ENCODE measurements at places on chromosomes 11 and 22.

DNA sequence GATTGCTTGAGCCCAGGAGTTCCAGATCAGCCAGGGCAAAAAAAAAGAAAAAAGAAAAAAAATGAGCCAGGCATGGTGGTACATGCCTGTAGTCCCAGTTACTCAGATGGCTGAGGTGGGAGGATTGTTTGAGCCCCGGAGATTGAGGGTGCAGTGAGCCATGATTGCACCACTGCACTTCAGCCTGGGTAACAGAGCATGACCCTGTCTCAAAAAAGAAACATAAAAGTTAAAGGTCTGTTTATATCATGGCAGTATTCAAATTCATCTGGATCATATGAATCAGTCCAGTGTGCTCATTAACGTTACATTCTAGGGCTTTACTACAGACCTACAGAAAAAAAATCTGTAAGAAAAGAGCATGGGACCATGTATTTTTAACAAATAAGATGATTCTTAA, 13.9 kb downstream of the HSD17B12 start:
- DNase-seq: no peak

GRCh38 chr22:32531931-32532819, 57.6 kb downstream of the FBXO7 start:
- no peak for DNase-seq

GRCh38 chr11:119158467-119158866, 9.6 kb downstream of the ABCG4 start:
- DNase-seq: no peak

- no peak for DNase-seq
Observed at GRCh38 chr11:23336961-23337360, 476.7 kb upstream of the CCDC179 start.

GRCh38 chr22:38042488-38042790, 14.8 kb upstream of the PICK1 start:
- no peak for DNase-seq

DNA sequence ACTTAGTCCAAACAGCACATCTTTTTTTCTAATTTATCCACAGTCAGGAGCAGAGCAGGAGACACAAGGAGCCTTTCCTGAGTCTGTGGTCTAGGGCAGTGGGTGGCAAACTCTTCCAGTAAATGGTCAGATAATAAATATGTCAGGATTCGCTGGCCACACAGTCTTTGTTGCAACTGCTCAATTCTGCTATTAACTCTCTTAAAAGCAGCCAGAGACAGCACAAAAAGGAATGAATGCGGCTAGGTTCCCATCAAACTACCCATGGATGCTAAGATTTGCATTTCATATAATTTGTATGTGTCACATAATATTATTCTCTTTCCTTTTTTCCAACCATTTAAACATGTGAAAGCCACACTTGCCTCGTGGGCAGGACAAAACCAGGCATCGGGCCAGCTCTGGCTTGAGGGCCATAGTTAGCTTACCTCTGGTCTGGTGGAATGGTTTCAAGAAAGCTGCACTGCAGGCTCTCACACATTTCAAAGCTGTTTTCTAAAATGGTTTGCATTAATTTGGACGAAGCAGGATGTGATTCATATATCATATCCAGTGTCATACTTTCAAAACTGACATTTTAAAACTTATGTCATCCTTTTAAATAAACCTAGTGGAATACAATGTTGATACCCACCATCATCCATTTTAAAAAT, 64.7 kb upstream of the CD5 start:
- no peak for DNase-seq

DNA sequence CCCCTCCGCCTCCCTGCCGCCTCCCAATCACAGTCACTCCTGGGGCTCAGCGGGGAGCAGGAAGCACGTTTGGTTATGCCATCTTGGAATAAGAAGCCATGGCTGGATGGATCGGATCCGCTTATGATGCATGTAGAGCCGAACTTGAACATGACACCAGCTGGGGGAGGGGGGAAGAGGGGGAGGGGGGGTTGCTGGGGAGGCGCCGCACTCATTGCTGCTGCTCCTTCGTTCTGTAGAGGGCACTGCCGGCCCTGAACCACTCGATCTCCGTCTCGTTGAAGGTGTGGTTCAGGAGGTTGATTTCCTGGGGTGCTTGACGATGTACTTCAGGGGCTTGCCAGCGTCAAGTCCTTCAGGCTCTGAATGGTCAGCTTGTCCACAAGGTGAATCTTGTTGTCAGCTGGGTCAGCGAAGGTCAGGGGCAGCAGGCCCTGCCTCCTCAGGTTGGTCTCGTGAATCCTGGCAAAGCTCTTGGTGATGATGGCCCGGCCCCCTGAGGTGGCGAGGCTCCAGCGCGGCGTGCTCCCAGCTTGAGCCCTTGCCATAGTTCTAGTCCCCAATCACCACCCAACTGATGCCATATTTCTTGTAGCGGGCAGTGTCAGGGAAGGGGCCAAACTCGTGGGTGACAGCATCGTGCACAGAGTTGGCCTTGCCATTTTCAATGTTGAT, 476.9 kb upstream of the ISX start:
- DNase-seq: no peak

DNA sequence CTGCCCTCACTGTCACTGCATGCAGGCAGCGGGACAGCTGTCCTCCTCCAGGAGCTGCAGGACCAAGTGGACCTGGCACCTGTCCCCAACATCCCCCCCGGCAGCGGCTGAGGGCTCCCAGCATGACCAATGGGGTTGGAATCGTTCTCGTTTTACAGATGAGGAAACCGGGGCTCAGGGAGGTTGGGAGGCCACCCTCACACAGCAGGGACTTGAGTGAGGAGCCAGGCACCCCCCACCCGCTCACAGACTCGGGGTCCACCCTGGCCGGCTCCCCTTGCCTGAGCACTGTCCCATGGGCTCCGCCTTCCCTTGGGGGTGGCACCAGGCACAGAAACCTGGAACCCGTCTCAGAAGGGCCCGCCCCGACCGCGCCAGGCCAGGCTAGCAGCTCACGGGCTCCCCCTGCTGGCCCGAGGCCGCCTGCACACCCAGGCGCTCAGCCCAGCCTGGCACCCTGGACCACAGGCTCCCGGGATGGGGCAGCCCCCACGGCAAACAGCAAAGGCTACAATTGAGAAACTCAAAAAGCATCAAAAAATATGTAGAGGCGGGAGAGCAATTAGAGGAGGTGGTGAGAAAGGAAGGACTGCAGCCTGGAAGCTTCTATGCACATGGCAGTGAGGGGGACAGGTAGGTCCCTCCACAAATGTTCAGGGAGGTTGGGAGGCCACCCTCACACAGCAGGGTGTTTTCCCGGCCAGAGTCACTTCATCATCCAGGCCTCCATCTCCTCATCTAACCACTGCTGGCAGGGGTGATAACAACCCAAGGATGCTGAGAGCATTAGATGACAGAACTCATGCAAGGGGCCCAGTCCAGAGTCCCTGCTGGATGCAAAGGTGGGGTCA, 12.8 kb downstream of the MACROD1 start:
- peak; percentile 74 for DNase-seq

GRCh38 chr11:29317694-29318093, 699.1 kb downstream of the KCNA4 start:
- DNase-seq: no peak

- no peak for DNase-seq
Observed at GRCh38 chr22:46007003-46007847, 30.3 kb upstream of the WNT7B start.

DNA sequence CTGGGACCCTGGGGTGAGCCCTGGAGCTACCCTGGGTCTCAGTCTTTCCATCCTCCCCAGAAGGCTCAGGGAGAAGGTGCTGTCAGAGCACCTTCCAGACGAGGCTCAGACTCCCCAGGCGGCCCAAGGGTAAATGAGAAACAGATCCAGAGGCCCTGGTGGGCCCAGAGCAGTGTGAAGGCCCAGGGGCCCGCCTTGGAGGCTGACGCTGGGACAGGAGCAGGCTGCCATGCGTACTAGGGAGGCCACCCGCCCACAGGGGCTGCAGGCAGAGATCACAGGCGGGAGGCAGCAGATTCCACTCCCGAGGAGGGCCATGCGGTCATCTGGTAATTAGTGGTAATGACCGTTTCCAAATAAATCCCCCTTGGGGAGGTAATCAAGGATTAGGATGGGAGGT, 5.2 kb downstream of the WNT11 start:
- no peak for DNase-seq

DNA sequence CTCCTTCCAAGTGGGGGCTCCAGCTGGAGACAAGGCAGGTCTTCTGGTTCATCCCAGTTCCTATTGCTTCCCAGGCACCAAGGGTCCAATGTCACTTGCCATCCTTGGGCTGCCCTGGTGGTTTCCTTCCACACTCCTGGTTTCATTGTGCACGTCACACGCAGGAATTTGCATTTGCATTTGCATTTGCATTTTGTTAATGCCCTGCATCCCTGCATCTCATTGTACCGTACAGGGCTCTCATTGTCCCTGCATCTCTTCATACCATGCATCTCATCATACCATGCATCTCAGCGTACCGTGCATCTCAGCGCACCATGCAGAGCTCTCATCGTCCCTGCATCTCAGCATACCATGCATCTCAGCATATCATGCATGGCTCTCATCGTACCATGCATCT, 112.2 kb upstream of the SYT13 start:
- no peak for DNase-seq

DNA sequence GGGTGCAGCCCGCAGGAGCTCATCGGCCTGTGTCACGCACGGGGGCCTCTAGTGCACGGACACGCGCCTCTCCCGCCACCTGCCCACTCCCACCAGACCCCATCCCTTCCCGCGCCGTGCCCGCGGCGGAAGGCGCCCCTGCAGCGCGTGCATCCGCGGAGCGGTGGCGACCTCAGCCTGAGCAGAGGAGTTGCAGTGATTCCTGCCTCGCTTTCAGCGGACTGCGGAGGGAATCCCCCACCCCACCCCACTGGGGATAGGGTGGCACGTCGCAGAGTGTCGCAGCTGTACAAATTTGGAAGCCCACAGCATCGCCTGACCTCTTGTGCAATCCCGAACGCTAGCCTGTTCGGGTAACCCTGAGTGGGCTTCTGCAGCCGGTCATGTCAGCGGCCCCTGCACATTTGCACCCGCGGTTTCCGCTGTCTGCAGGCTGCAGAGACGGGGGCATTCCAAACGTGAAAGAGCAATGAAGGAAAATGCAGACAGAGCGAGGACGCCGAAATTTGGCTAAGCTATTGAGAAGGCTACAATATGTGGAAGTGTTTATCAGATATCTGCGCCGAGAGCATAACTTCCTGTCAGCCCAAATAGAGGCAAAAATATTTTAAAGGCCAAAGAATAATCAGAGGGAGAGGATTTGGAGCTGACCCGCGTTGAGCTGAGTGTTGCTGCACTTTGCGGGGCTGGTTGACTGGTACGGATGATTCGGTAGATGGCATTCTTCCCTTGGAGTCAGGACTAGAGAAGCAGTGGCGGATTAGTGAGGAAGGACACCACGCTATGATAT, 617 bp upstream of the ARHGAP20 start:
- DNase-seq: peak; percentile 22

DNA sequence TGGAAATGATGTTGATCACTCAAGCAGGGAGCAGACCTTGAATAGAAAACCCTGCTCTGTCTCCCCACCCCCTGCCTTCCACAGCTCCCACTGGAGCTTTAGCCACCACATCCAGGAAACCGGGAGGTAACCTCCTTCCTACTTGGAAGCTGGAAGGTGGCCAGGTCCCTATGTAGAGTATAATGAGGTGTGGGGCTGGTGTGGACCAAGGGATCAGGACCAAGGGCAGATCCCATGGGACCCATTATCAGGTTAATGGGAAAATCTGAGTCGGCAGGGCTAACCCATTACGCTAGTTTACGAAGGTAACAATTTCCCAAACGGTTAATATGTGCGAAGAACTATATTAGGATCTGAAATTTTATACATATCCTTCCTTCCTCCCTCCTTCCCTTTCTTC, 321.9 kb downstream of the MIAT start:
- DNase-seq: no peak

DNA sequence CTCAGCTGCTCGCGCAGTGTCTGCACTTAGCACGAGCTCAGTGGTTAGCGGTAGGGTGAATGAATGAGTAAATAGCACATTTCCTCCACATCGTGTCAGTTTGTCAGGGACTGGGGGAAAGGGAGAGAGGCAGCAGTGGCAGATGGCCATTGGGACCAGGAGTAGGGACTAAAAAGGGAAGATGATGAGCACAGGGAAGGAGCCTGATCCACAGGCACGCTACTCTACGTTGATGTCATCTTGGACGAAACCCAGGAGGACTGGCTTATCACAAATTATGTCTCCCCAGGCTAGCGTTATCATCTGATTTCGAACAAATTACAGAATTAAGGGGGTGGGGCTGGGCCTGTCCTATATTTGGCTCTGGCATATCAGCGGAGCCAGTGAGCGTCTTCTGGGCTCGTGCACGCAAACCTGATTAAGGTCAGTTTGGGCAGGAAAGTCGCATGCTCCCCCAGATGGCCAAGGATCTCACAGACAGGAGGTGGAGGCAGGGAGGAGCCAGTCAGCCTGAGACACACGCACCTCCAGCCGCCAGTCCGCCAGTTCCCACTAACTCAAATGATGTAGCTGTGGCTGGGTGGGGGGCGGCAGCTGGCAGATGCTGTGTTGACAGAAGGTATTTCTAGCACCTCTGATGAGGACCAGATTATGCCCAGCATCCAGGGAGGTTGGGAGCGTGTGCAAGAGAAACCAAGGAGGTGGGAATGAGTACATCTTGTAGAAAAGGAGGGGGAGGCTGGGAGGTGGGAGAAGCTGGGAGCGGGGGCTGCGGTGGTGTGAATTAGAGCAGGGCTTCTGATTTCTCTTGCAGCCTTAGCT, 97.4 kb upstream of the PRDM11 start:
- DNase-seq: peak; percentile 75

GRCh38 chr22:42758931-42759629, 38.4 kb upstream of the A4GALT start:
- no peak for DNase-seq

All from hematopoietic multipotent progenitor cell treated with erythropoietin and hydrocortisone succinate and interleukin-3 and kit ligand, for 6 days (in vitro differentiated cells).